Endodermal cell (in vitro differentiated cells): ENCODE measurements at places on chromosomes 7 and 10. TPM values are rescaled to one million over a fixed set of nuclear protein-coding genes. Genes with fewer than 3 reads are reported as not detected.

- H3K4me3 ChIP-seq, result peak overlapping the region; percentile 48
- no peaks in the 10 kb centered on the region for H3K27me3 ChIP-seq
- DNase-seq, result no peak
- H3K36me3 ChIP-seq, result no peaks in the 10 kb centered on the region
- no peak overlapping the region for H3K27ac ChIP-seq
- peaks cover 8% of the 10 kb centered on the region for H3K4me1 ChIP-seq
Measured at GRCh38 chr7:3753868-3754267, 452.8 kb downstream of the SDK1 start.

GRCh38 chr7:20595971-20596370 lies 19.5 kb upstream of the ABCB5 start:
- H3K36me3 ChIP-seq, result no peaks in the 10 kb centered on the region
- H3K4me3 ChIP-seq, result no peak overlapping the region
- DNase-seq, result no peak
- no peak overlapping the region for H3K27ac ChIP-seq
- H3K4me1 ChIP-seq, result no peaks in the 10 kb centered on the region

DNA sequence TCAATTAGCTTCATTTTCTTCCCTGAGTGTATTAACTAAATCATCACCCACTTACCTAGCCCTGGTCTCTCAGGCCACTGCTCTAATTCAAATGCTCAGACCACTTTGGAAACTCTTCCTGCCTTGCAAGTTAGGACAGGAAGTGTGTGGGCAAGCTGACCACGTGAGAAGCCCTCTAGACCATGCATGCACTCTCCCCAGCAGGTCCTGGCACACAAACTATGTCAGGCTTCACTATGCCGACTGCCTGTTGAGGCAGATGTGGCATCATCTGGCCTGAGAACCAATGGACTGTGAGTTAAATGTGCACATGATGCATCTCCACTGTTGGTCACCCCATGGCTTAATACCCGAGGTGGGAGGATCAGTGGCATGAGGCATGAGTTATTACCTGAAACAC lies 439.6 kb downstream of the GRID1 start:
- no peaks in the 10 kb centered on the region for H3K4me1 ChIP-seq
- no peak overlapping the region for H3K27ac ChIP-seq
- no peaks in the 10 kb centered on the region for H3K27me3 ChIP-seq
- DNase-seq, result no peak

GRCh38 chr10:48567346-48567745 lies 37.5 kb downstream of the ARHGAP22 start:
- H3K36me3 ChIP-seq, result no peaks in the 10 kb centered on the region
- DNase-seq, result peak; percentile 24
- H3K4me3 ChIP-seq, result no peak overlapping the region
- no peaks in the 10 kb centered on the region for H3K4me1 ChIP-seq

OR2A5 gene
- total RNA-seq, result not detected in 3 replicates

- no peak overlapping the region for H3K27ac ChIP-seq
- H3K36me3 ChIP-seq, result no peaks in the 10 kb centered on the region
- H3K4me1 ChIP-seq, result peaks cover 5% of the 10 kb centered on the region
- no peaks in the 10 kb centered on the region for H3K27me3 ChIP-seq
- DNase-seq, result no peak
- no peak overlapping the region for H3K4me3 ChIP-seq
Measured at GRCh38 chr10:103845972-103846371, 9.4 kb downstream of the SH3PXD2A start.
